DMS79 (cell line): ENCODE measurements at places on chromosomes 7 and 10.
A peak's percentile ranks its signal among the peaks of the same experiment; 100 is the strongest.

DNA sequence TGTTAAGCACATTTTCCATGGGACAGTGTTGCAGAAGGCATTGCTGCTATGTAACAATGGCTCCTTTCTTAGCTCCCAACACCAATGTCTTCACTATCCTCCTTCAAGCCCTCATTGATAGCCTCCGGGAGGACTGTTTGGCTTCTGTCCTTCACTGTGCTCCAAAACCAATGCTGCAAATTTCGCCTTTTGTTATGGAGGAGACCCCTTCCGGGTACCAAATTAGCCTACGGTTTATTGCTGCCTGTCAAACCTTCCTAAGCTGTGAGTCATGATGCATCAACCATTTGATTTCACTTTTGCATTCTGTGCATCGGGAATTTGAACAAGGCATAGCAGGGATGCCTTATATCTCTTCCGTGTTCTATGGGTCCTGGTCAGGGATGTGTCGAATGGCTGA lies 432.9 kb downstream of the GATA3 start:
- no peak for DNase-seq

DNA sequence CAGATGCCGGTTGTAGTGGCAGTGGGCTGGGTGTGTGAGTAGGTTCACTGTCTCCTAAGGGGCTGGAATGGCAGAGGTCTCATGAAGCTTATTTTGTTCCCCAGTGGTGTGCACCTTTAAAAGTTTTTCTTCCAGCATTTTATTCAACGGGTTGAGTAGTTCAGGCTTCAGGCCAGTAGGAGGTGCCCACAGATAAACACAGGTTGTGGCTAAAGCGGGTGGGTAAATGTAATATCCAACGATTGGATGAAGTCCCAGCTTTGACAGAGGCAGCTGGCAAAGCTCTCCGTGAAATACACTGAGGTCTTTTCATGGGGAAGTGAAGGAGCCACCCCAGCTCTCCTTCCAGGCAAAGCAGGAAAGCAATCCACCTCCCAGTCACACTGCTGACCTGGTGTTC lies 339.8 kb upstream of the LRRTM3 start:
- no peak for DNase-seq

- no peak for DNase-seq
Measured at GRCh38 chr7:80609751-80610150, 28.7 kb upstream of the CD36 start.

DNA sequence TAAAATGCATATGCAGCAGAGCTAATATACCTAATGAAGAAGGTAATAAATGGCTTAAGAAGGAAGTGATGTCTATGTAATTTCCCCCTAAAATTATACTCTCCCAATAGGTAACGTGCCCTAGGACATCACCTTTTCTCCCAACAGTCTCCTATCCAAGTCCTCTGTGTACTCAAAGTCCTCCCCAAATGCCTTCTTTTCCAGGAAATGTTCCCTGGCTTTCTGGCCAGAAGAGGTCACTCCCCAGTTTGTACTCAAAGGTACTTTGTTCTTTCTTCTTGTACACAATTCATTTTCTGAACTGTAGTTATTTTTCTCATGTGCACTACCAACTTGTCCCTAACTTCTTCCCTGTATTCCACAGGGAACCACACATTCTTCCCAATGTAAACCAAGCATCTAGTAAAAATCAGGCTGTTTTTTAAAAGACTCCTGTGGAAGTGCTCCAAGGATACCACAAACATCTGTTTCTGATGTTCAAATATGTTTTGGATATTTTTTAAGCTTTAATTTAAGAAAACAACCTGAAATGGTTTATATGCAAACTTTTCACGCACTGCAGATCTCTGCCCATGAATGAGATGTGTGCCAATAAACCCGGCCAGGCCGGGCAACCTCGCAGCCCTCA lies 262.3 kb upstream of the KLF14 start:
- DNase-seq, result no peak

- DNase-seq, result no peak
Measured at GRCh38 chr7:18859318-18859717, 258.1 kb downstream of the TWIST1 start.

DNA sequence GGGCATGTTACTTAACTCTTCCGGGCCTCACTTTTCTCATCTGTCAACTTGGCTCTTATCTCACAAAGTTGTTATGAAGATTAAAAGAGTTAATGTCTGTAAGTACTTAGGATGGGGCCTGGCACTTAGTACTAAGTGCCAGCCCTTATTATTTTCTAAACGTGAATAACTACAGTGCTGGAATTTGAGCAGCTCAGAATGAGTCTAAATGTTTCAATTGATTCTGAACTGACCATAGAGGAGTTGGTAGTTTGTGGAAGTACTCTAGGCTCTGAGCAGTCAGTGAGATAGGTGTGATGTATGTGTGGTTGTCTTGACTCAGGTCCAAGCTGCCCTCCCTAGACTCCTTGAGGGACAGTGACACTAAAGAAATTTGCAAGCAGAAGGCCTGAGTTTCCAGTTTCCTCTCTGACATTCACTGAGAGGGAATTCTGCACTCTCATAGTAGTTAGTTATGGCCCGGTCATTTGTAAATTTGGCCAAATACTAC lies 18.5 kb upstream of the JAZF1 start:
- DNase-seq, result no peak

DNA sequence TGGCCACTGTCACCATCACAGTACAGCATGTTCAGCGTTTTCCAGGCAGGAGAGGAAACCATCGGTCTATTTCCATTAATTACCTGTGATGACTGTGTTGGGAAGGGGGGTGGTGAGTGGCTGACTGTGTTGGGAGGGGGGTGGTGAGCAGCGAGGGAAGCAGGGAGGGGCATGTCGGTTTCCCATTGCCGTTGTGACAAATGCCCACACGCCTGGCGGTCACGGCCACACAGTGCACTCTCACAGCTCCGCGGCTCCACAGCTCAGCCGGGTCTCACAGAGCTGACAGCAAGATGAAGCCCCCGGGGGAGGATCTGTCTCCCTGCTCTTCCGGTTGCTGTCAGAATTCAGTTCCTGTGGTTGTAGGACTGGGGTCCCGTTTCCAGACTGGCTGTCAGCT lies 39.0 kb downstream of the AP5Z1 start:
- no peak for DNase-seq

DNA sequence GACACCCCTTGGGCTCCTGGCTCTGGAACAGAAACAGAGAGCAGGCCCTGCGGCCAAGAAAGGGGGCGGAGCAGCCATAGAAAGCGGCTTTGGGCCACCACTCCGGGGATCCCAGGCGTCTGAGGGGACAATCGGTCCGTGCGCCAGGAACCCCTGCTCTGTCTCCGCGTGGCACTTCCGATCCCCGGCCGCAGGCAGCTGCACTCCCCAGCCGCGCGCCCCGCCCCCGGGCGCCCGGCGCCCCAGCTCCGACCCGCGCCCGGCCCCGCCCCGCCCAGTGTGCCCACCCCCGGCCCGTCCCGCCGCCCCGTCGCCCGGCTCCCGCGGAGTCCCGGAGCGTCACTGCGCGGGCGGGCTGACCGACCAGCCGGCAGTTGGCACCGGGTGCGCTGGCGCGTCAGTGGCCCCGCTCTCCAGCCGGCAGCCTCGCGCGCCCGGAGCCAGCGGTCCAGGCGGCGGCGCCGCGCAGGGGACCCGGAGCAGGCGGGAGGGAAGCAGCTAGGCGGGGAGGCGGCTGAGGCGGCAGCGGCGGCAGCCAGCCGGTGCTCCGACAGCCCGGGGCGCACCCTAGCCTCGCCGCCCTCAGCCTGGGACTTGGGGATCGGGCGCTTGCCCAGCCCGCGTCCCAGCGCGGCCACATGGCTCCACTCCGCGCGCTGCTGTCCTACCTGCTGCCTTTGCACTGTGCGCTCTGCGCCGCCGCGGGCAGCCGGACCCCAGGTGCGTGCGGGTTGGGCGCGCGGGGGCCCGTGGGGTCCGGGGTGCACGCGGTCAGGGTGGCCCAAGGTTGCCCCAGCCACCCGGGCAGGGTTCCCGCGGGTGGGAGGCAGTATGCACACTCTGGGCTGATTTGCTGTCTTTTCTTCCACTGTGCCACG lies at the start of gene ADAMTS14:
TSS of gene ADAMTS14 (plus strand) at position 342 of the 878 bp plus-strand sequence. CDS start at position 639, 297 bp downstream.
- DNase-seq, result no peak

DNA sequence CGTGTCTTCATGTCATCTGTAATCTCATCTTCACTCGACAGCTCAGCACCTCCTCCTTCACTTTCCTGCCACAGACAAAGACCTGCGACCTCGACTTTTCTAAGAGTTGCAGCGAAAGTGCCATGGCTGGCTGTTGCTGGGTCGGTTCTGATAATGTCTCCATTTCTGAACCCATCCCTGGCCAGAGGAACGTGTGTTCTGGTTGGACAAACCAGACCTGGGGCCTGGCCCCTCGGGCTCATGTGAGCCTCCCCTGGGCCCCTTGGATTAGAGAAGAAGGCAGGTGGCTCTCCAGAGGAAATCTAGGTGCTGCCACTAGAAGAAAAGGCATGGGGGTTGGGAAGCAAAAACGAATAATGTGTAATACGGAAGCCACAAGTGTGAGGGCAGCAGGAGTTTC lies 273.7 kb downstream of the GLRX3 start:
- no peak for DNase-seq

DNA sequence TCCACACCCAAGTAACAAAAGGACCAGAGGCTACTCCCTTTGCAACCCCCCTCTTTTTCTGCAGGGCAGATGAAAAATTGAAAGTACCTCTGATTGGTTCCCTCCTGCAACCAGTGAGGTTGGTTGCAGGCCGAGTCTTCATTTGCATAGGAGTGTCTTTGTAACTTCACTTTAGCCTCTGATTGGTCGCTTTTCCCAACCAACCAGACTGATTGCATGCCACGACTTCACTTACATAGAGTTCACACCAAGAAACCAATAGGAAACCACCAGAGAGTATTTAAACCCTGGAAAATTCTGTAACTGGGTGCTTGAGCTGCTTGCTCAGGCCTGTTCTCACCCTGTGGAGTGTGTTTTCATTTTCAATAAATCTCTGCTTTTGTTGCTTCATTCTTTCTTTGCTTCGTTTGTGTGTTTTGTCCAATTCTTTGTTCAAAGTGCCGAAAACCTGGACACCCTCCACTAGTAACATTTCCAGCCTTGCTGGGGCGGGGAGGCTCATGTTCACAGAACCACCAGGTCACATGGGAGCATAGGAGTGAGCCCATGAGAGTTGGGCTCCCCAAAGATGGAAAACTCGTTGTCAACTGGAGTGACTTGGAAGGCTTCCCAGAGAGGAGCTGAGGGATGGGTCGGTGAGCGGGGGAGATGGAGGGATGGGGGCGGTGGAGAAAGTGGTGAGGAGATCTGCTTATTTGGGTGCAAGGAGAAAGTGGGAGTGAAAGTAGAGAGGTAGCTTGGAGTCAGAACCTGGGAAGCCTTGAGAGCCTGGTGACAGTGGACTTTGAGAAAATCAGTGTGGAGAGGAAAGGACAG lies 223.6 kb downstream of the GFRA1 start:
- DNase-seq, result no peak

GRCh38 chr10:44956226-44956625 lies 3.4 kb upstream of the RASSF4 start:
- DNase-seq, result no peak

- no peak for DNase-seq
Measured at GRCh38 chr7:74059681-74060588, 23.7 kb upstream of the LIMK1 start.

DNA sequence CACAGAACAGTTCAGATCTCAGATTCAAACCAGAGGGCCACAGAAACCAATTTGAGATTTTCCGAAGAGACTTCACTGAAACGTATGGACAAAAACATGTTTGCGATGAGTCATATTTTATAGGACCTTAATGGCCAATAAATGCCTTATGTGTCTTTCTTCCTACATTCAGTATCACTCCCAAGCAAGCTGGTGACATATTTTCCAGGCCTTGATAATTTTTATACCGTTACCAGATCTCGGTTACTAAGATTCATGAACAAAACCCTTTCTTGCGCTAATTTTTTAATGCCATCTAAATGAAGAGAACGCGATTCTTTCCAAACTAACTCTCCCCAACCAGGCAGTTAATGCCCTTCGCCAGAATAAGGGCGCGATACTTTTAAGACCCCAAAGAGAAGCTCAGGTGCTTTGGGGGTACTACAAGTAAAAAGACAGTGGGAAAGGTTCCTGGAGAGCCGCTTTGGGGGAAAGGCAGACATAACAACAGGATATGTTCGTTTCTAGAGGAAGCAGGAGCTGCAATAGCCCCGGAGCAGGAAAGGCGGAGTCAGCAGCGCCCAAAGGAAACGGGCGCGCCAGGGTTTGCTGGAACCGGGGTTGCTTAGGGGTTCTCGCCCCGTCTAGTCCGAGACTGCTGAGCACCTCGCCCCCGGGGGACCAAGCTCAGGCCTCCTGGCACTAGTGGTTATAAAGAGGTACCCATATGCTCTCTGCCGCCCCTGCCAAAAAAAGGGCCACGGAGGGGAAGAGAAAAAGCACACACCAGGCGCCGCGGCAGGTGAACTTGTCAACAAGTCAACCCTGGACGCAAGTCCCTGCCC lies 884 bp downstream of the ICA1 start:
- peak; percentile 10 for DNase-seq

DNA sequence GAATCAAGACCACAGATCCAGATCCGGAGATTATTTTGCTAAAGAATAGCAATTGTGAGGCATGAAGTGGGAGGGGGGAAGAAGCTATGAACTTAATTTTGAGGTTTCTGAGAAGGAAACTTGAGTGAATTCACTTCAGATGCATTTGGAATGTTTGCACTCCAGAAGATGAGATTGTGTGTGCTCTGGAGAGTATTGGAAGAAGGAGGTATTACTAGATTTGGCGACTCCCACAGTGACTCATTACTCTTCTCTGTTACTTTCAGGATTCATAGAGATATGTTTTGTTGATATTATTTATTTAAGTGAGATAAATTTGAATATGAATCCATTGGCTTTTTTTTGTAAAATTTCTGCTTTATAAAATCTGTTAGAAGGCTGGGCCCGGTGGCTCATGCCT lies 80.7 kb downstream of the ANKRD30A start:
- DNase-seq, result no peak

GRCh38 chr10:4213441-4213840 lies 428.4 kb upstream of the KLF6 start:
- DNase-seq, result no peak

- DNase-seq, result no peak
Measured at GRCh38 chr7:92665926-92666325, 75.7 kb upstream of the FAM133B start.

- DNase-seq, result no peak
Measured at GRCh38 chr7:40047661-40048060, 86.8 kb downstream of the MPLKIP start.

DNA sequence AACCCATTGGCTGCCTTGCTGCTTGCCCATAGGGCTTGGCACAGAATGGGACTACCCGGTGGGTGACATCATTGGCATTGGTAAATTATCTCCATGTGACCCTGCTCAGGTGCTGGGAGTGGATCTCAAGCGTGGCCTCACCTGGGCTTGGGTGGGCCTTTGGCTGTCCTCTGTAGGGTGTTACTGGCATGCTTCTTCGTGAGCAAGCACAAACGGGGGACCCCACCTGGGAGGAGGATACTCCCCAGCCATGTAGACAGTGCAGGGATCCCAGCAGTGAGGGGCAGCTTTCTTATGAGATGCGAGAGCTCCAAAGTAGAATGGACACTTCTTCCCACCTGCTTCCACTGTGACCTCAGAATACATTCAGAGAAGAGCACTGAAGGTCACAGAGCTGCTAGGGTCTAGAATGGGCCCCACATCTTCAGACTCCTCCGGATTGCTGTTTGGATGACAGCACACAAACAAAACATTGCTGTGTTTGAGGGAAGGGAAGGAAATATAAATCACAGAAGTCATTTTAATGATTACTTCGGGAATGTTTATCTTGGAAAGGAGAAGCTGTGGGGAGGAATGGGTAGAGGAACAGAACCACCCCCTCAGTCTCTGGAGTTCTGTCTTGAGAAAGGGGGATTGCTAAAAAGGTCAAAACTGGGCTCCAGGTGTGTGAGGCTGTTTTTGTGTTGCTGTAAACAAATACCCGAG lies 75.9 kb downstream of the SH2D4B start:
- no peak for DNase-seq

GRCh38 chr7:50287129-50287528 lies 17.4 kb upstream of the IKZF1 start:
- DNase-seq, result no peak
